Inflammatory macrophage treated with lipopolysaccharide for 4 hours (primary cell): ENCODE measurements at places on chromosomes 1 and 21.

GRCh38 chr1:215474940-215475339 is 92.2 kb upstream of the KCTD3 start:
- no peak for DNase-seq

DNA sequence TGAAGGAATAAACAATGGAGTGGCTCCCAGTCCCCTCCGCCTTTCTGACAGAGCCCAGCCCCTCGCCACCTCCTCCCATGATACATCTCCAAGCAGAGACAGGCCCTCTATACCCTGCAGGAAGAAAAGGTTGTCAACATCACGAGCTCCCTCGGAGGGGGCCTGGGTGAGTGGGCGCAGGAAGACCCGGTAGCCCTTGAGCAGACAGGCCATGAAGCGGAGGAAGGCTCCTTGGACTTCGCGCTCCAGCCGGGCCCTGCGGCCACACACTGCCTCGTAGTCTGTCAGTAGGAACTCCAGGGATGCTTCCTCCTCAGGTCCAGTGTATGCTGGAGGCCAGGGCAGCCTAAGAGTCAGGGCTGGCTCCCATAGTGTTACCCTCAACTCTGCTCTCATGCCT is 7.0 kb downstream of the DENND4B start:
- no peak for DNase-seq

DNA sequence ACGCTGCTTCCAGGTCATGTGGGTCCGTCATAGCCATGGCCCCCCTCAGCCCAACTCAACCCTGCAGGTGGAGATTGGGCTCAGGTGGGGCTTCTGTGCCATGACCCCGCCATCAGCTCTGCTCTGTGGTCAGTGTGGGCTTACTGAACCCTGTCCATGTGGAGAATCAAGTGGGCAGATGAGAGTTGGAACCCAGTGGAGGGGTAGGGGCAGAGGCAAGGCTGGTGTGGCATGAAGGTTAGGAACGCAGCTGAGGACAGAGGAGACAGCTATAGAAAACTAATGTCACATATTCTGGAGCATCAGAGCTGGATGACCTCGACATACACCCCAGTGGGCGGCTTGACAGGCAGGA is 355.9 kb downstream of the PTPRU start:
- no peak for DNase-seq

DNA sequence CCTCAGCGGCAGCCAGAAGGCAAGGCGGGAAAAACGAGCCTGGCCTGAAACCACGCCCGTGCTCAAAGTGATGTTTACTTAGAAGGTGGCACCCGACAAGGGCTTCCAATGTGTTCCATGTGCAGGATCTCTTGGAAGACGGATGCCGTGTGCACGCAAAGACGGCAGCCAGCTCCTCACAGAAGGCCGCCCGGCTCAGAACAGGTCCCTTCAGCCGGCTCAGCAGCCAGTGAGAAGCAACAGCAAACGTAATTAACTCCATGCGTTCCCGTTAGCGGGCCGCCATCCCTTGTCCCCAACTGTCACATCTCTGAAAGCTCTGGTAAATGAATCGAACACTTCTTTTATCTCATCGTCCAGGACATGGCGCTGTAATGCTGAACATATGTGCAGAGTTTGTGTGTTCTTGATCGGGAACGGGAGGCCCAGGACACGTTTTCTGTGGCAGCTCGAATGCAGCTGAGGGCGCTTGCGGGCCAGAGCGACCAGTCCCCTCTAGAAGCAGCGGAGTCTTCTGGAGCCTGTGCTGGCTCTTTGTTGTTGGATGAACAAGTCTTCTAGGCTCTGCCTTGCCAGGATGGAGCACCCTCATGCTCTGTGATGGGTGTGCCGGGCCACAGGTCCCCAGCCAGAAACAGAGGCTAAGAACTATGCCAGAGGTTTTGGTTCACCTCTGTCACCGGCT is 94.6 kb upstream of the ARHGEF16 start:
- no peak for DNase-seq

GRCh38 chr1:110798691-110799256 is 74.2 kb upstream of the CD53 start:
- no peak for DNase-seq

DNA sequence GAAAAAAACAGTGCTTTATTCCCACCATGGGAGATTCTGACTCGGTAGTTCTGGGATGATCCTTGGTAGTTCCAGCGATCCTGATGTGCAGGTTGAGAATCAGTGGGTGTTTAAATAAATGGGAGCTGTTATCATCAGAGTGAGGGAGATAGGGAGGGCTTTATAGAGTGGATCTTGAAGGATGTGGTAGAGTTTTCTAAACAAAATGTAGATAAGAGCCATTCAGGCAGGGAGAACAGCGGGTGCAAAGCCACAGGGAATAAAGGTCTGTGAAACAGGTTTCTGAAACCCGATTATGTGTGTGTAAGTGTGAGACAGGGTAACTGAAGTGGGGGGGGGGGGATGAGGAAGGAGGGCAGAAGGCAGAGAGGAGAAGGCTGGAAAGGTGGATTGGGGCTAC is 75.8 kb upstream of the ADAR start:
- DNase-seq = no peak

GRCh38 chr1:31485166-31485565 is 72.2 kb downstream of the SERINC2 start:
- DNase-seq = peak; percentile 29

GRCh38 chr1:197951089-197951488 is 33.9 kb downstream of the LHX9 start:
- no peak for DNase-seq

GRCh38 chr1:215529571-215529970 is 37.5 kb upstream of the KCTD3 start:
- no peak for DNase-seq

GRCh38 chr1:153292740-153293479 is 19.8 kb downstream of the PGLYRP3 start:
- no peak for DNase-seq

- DNase-seq = peak; percentile 64
Observed at GRCh38 chr1:103525114-103525606, 339 bp upstream of the RNPC3 start.

- no peak for DNase-seq
Observed at GRCh38 chr1:61742620-61743430, 545 bp downstream of the PATJ start.

GRCh38 chr1:222761083-222761482 is 24.1 kb downstream of the FAM177B start:
- DNase-seq = no peak

GRCh38 chr1:40187399-40187798 is 26.2 kb downstream of the RLF start:
- no peak for DNase-seq

GRCh38 chr1:226625832-226626576 is 77.4 kb downstream of the STUM start:
- no peak for DNase-seq

DNA sequence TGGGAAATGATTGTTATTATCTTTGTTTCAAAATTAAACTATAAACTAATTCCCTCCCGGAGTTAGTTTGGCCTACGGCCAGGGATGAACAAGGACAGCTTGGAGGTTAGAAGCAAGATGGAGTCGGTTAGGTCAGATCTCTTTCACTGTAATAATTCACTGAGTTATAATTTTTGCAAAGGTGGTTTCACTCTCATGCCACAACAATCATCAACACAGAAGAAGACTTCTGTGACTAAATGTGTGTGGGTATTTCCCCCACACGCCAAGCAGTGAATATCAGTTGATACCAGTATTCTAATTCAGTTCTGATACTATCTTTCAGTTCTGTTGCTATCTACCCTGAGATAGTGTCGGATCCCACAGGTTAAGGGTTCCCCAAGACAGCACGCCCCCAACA is 215.1 kb downstream of the S1PR1 start:
- no peak for DNase-seq

DNA sequence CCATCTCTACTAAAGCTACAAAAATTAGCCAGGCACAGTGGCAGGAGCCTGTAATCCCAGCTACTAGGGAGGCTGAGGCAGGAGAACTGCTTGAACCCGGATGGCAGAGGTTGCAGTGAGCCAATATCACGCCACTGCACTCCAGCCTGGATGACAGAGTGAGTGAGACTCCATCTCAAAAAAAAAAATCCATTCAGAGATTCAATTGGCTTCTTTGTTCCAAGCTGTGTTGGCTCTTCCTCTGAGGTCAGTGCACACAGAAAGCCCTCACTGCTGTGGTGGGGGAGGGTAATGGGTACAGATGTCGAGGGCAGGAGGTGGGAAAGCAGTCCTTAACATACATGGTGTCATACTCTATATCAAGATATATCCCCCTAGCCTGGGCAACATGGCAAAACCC is 14.7 kb downstream of the TIE1 start:
- DNase-seq = no peak

- no peak for DNase-seq
Observed at GRCh38 chr1:24775916-24776315, 30.7 kb downstream of the CLIC4 start.

DNA sequence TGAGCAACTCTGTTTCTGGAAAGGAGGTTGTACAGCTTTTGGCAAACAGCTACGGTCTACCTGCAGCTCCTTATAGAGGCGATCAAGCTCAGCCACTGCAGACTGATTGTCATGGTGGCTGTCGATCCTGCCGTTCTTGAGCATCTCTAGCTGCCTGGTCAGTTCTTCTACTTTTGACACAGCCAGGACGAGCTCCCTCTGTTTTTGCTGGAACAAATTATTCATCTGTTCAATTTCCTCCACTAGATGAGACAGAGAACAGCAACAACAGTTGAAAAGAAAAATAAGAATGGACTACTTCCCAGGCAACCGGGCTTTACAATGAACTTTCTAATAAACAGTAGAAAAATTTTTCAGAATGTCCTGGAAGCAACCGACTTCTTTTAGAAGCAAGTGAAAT is 42.5 kb downstream of the TP53BP2 start:
- DNase-seq = no peak

DNA sequence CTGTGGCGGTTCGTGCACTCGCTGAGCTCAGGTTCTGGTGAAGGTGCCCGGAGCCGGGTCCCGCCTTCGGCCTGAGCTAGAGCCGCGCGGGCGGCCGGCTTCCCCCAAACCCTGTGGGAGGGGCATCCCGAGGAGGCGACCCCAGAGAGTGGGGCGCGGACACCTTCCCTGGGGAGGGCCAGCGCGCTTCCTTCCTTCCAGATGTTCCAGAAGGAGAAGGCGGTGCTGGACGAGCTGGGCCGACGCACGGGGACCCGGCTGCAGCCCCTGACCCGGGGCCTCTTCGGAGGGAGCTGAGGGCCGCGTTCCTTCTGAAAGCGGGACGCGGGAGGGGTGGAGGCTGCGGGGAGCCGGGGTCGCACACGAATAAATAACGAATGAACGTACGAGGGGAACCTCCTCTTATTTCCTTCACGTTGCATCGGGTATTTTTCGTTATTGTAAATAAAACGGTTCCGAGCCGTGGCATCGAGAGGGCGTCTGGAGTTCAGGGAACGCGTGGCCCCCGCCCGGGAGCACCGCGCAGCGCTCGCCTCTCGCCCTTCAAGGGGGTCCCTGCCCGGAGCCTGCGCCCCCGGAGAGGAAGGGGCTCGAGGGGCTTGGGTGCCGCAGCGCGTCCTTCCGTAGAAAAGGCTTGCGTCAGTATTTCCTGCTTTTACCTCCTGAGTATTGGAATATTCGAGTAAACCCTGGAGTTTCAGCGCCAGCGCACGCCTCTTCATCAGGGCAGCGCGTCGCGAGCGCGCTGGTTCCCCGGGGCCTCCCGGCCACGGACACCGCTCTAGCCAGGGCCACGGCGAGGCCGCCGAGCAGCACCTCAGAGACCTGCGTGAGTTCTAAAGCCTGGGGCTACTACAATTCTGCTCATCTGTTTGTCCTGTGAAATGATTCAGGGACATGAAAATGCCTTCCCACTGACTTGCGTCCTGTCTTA is 11.5 kb downstream of the YBEY start:
- DNase-seq = peak; percentile 5

- no peak for DNase-seq
Observed at GRCh38 chr1:26996024-26996423, 2.5 kb downstream of the TRNP1 start.

DNA sequence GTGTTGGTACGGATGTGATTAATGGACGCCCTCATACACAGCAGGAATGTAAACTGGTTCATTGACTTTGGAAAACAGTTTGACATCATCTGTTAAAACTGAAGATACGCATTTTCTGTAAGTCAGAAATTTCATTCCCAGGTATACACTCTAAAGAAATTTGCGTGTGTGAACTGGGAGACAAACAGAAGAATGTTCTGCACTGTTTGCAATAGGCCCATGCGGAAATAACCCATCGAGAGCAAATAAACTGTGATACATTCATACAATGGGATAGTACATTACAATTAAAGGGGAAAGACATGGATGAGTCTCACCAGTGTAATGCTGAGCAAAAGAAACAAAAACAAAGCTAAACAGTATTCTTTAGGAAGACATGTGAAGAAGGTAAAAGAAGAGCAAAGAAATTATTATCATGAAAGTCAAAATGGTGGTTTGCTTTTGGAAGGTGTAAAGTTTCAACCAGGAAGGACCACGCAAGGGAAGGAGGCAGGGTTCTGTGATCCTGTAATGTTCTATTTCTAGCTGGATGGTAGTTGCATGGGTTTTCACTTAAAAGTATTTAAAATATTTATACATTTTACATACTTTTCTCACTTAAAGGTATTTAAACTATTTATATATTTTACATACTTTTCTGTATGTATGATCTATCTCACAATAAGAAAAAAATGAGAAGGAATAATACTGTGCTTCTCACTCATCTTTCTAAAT is 30.3 kb downstream of the INTS7 start:
- no peak for DNase-seq

DNA sequence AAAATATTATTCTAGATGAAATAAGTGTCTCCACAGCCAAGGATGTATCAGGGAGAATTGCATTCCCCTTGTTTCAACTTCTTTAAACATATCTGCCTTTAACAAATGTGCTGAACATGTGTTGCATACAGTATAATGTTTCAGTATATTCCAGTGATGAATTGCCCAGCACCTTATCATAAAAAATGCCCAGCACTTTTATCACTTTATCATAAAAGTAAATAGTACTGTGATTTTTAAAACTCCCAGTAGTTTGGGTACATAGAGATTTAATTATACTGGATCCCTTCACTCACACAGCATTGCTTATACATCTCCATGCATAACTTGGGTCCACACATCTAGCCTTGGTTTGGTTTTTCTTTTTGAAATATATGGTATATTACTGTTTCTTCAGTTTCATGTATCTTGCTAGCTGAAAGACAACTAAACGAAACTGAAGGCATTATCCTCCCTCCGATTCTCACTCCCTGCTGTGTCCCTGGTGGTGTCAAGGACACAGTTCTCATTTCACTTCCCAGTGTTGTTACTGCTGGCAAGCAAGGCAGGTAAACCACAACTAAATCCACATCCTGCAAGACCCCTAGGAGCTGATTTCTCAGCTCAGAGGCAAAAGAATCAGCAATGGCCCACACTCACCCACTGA is 118.2 kb upstream of the SLC44A3 start:
- DNase-seq = no peak

DNA sequence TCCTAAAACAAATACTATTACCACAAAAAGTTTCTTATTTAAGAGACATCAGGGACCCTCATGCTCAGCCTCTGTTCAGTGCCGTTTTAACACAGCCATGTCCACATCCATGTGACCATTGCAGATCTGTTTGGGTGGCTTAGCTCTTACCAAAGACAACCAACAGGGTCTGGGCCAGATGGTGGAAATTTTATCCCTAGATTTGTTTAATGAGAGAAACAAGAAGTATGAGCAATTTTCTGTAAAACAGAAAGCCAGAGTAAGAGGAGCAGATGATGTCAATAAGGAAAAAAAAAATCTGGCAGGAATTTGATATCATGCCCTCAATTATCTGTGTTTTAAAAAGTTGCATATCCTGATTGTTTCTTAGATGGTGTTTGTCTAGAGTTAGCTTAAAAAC is 299.9 kb downstream of the TM2D1 start:
- no peak for DNase-seq
